Naive thymus-derived CD8-positive, alpha-beta T cell (primary cell): ENCODE measurements at places on chromosomes 11 and 22.

DNA sequence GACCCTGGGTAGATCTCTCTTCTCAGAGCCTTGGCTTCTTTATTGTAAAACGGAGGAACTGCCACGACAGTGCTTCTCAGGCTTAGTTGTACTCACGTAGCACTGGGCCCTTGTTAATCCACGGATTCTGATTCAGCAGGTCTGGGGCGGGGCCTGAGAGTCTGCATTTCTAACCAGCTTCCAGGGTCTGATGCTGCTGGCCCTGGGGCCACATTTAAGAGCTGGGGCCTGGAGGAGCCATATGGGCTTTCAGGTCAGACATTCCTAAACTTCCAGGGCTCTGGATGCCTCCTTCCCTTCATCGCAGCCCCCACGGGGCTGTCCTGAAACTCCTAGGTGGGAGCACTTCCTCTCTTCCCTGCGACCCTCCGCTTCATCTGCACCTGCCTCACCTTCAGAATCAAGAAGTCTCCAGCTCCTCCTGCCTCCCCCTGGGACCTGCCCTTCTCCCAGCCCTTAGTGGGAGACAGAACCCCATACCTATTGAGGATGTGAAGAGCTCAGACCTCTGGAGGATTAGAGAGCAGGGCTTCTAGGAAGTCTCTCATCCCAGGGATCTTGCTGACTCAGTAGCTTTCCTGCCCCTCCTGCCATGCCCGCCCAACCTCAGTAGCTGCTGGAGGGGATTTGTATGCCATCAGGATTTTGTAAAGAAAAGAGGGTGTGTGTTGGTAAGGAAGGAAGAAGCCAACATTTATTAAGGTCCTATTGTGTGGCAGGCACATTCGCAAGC is 92.5 kb downstream of the LRRC32 start:
- DNase-seq, result no peak

- no peak for DNase-seq
Observed at GRCh38 chr11:74507582-74507981, 14.1 kb upstream of the LIPT2 start.

DNA sequence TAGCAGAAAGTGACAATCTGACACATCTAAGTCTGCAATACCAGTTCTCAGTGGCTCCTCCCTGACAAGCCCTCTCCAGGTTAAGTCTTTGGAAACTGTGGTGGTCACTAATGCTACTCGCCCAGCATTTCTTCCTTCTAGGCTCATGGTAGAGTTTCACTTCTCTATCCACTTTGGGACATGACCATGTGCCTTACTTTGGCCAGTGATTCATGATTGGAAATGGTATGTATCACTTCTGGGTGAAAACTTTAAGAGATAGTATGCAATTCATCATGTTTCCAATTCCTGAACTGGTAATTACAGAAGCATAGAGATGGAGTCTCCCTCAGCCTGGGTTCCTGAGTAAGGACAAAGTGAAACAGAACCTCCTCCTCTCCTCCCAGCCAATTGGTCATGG is 151.5 kb upstream of the LMO1 start:
- DNase-seq, result no peak

DNA sequence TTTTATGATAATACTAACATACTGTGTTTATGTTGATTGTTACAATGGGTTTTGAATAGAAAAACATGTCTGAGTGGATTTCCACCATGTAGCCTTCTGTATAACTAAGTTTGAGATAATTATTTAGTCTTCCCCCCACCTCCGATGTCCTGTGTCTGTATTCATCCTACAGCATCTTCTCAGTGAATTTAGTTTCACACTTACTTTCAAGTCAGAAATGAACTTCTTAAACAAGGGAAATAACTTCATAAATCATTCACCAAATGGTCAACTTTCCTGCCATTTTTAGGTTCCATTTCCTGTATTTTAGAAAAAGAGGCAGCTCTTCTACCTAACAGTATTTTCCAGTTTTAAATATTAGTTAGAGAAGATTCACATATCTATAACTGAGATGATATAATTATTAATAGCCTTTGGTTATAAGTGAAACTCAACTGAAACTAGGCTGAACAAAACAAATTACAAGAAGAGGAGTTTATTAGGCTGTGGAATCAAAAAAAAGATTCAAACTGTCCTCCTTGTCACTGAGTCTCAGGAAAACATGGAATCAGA is 3.5 kb downstream of the OR51B5 start:
- no peak for DNase-seq

GRCh38 chr11:8331767-8332166 is 68.1 kb upstream of the LMO1 start:
- no peak for DNase-seq

DNA sequence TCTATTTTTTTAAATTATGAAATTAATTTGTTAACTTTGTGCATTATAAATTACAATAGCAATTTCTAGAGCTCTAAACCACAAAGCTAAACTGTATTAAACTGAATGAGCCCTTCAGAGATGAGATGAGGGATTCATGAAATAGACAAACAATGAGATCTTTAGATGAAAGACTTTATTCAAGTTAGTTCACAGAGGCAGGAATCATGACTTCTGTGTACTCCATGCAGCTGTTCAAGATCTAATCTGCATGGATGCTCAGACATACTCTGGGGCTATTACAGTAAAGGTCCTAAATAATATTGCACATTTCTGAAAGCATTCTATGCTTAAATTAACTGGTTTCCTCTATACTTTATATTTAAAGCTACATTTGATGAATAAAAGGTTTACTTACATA is 122.7 kb downstream of the FCHSD2 start:
- no peak for DNase-seq

DNA sequence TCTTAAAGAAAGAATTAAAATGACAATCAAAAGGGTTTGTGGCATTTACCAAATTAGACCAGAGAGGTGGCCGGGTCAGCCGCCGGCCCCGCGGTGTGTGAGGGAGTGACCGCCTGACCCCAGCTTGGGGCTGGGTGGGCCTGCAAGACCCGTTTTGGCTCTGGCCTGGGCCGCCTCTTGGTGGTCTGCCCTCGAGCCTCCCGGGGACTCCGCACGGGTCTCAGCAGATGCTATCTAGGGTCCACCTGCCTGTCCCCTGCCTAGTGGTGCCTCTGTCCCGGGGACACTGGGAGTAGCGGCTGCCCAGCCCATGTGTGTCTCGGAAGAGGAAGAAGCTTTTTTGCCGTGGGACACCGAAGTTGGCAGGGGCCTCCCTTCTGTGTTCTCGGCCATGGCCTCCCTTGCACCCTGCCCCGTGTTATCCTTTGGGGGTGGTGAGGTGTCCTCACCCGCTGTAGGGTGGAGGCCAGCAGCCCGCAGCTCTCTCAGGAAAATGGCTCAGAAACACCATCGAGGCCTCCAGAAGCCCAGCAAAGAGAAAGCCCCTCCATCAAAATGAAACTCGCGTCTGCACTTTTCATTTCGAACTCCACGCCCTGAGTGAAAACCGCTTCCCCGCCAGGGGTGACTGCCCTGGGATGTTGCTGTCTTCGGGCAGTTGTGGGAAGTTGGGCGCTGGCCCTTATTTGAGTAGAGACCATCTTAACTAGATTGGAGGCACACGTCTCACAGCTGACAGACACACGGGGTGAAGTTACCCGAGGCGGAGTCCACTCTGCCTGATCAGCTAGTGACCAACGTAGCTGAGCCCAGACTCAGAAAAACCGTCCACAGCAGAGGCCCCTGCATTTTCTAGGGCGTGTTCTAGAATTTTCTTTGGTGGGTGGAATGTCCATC is 8.0 kb downstream of the CCND1 start:
- DNase-seq, result no peak
